ENCODE measurements at places on chromosomes 1 and 21.
A peak's percentile ranks its signal among the peaks of the same experiment; 100 is the strongest.

DNA sequence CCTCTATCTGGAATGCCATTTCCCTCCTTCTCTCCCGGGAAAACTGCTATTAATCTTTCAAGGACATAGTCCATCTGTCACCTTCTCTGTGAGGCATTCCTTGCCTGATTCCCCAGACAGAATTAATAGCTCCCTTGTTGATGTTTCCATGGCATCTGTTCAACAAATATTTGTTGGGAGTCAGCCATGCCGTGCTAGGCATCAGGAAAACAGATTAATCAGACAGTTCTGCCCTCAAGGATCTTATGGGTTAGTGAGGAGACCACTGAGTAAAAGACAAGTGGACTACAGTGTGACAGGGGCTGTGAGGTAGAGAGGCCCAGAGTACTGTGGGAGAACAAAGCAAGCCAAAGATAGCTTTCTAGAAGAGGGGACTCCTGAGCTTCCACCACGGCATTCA, 11.4 kb upstream of the MAGOH start:
- no peak for DNase-seq

- DNase-seq = no peak
Measured at GRCh38 chr1:157239936-157240335, 101.7 kb upstream of the ETV3 start.

DNA sequence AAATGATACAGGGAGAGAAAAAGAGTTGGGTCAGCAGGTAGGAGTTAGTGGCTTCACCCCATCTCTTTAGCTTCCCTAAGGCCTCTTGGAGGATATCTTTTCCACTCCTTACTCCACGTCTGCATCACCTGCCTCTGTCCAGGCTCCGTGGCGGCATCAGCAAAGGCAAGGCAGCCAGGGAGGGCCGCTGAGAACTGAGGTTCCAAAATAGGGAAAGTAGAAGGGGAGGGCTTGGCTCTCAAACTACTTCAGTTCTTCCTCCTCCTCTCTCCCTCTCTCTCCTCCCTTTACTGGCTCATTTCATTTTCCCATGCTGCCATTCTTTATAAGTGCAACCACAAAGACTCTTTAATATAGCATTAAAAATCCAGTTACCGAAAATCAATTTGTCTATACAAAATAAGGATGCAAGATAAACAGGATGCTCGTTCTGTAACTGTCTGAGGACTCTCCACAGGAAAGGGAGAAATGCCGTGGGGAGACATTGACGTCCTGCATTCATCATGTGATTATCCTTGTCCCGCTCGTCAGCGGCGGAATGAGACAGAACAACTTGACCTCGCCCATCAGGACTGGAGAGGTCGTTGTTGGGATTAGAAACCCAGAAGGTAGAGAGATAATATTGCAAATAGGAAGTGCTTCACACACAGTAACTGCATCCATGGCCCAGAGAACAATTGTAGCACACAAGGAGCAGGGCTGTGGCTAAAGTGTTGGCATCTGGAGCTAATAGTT, 3.1 kb upstream of the MT1HL1 start:
- no peak for DNase-seq

DNA sequence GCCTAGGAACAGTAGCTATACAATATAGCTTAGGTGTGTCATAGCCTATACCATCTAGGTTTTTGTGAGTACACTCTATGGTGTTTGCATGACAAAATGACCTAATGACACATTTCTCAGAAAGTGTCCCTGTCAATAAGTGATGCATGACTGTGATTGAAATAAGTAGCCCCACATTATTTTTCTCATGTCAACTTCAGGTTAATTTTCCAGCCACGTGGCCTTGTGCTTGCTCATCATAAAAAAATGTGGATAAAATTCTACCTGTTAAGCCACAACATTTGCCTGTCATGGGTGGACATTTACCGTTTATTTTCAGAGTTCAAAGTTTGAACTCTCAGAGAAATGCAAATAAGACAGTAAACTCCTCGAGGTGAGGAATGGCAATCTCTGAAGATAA, 5.5 kb downstream of the DISC1 start:
- DNase-seq = no peak

DNA sequence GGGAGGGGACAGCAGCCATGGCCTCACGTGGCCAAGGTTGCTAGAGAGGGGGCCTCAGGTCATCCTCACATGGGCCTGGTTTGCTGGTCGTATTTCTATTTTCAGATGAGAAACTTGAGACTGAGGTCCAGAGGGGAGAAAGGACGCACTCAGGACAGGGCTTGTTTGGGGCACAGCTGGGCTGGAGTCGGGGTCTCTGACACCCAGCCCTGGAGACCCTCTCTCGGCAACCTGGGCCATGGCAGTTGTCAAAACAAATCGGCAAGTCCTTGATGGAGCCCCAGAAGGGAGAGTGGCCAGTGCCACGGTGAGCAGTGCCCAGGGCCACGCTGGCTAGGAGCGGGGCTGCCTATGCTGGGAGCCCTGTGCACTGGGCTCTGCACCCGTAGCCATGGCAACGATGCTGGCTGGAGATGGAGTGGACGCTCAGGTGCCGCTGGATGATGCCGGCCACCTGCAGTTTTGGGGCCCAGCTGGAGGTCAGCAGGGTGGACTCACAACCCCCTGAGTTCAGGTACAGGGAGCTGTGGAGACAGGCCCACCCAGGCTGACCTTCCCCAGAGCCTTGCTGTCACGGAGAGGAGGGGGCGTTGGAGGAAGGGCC, 11.1 kb downstream of the LRRC3 start:
- DNase-seq = no peak

DNA sequence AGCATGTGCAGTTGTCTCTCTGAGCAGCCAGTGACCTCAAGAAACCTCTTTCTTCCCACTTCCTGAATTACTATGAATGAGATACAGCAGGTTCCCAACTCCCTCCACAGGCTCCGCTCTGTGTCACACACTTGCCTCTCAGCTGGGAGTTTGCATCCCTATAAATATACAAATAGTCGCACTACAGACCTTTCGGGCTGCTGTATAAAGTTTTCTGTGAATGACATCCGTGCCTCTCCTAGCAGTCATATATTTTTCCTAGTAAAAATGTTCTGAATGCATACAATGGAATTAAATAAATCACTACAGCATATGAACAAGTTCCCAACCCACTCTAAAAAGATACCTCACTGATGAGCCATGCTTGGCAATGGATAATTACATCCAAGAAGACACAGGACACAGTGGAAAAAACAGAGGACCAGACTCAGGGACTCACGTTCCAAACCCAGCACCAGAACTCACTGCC, 66.8 kb downstream of the CAPZB start:
- DNase-seq = no peak

GRCh38 chr1:20493839-20494608, 8.0 kb upstream of the CAMK2N1 start:
- peak; percentile 71 for DNase-seq

DNA sequence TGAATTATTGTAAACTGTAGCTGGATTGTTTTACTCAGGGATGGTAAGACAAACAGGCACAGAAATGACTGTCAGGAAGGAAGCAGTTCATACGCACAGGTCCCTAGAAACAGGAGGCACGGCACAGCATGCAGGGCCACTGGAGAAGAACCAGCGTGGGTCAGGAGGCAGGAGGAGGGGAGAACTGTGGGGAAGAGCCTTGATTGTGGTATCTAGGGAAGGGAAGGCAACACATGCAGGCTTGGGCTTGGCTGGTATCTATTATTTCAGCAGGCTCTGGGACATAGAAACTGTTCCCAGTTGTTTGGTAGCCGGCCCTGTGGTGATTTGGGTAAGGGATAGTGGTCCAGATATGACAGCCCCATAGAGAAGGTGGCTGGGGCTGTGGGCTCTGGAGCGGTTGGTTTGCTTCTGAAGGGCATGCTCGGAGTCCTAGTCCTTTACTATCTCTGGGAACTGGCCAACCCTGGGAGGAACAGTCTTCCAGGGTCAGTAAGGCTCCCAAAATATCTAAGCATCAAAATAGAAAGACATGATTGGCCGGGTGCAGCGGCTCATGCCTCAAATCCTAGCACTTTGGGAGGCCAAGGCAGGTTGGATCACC, 43.1 kb upstream of the CCSAP start:
- no peak for DNase-seq

DNA sequence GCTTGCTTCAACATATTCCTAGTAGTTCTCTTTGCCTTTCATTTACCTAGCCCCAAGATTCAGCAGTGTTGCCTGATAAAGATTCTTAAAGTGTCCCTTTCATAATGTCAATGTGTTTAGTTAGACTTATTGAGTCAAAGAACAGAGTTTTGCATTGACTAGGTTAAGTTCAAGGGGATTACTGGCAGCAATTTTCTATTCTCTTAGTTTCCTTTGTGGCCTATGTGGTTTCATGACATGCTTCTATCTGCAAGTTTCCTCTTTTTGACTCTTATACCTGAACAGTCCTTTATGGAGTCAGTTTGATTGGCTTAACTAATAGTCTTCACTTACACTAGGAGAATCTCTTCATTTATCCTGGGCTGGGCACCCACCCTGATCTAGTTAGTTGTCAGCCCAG, 151.3 kb downstream of the ADGRL4 start:
- DNase-seq = no peak

- no peak for DNase-seq
Measured at GRCh38 chr1:155187456-155187891, 13.8 kb downstream of the TRIM46 start.

DNA sequence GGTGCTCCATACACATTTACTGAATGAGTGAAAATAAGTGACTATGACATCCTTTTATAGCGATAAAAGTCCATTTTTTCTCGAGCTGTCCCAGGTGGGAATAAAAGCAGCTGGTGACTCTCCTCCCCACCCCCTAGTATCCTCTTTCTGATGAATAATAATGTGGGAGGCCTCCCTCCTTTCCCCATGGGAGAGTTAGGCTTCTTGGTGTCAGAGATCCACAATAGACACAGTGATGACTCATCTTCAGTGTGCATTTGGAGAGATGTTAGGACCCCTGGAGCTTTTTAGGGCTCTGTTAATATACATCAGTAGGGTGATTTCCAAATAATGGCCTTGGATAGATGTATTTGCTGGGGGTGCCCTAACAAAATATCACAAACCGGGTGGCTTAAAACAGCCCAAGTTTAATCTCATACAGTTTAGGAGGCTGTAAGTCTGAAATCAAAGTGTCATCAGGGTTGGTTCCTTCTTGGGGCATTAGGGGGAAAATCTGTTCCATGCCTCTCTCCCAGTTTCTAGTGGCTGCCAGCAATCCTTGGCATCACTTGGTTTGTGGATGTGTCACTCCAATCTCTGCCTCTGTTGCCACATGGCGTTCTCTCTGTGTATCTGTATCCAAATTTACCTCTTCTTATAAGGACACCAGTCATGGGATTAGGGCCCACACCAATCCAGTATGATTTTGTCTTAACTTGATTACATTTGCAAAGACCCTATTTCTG, 4.4 kb upstream of the PHC2 start:
- DNase-seq = no peak

GRCh38 chr1:23008901-23009300, 6.8 kb downstream of the TEX46 start:
- no peak for DNase-seq

GRCh38 chr1:219120624-219121544, 52.8 kb upstream of the LYPLAL1 start:
- no peak for DNase-seq

GRCh38 chr1:219876798-219877209, 51.6 kb downstream of the SLC30A10 start:
- no peak for DNase-seq

GRCh38 chr21:18759267-18759666, 355.7 kb upstream of the TMPRSS15 start:
- DNase-seq = no peak

- DNase-seq = no peak
Measured at GRCh38 chr21:31713115-31713514, 18.8 kb downstream of the SCAF4 start.

GRCh38 chr1:209409780-209410179, 173.7 kb upstream of the CAMK1G start:
- no peak for DNase-seq

- DNase-seq = no peak
Measured at GRCh38 chr1:161111527-161111926, 6.3 kb downstream of the PFDN2 start.

GRCh38 chr1:194535369-194535768, 1349.0 kb upstream of the B3GALT2 start:
- DNase-seq = no peak

Data from stimulated activated CD8-positive, alpha-beta memory T cell treated with anti-CD3 and anti-CD28 coated beads, Interleukin-12 subunit alpha, Interleukin-12 subunit beta, amount 100 ng/mL, for 1 hour (primary cell).